Ascending aorta (tissue), 2 donors: ENCODE measurements at places on chromosomes 7 and 10.

- DNase-seq: no peak
- H3K4me3 ChIP-seq: no peak overlapping the region
- H3K27ac ChIP-seq: no peak overlapping the region
- H3K36me3 ChIP-seq: no peaks in the 10 kb centered on the region
These were observed 183.2 kb upstream of the TRIM24 start for GRCh38 chr7:138276891-138277290.

DNA sequence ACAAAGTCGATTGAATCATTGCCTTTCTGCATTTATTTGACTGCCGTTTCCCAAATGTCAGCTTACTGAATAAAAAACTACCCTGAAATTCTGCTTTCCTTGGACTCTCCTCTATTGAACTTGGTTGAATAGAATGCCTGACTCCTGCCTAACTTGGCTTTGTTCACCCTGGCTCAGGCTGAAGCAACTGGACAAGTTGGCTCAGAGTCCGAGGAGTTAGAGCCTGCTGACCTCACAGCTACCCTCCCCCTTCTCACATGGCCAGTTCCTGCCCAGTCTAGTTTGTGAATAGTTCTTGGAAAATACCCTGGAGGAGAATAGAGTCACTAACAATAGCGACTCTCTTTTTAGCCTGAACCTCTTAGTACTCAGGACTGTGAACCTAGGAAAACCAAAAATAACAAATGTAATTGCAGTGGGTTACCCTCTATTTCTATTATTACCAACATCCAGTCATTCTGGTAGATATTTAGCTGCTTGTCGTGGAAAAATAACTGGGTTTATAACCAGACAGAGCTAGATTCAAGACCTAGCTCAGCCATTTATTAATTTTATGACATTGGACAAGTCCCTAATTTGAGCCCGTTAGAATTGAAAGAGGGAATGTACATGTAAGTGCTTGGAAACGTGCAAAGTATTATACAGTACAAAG is 17.3 kb upstream of the NRBF2 start:
- no peaks in the 10 kb centered on the region for H3K27me3 ChIP-seq
- H3K27ac ChIP-seq: peak overlapping the region; percentile 66
- H3K4me1 ChIP-seq: peaks cover 17% of the 10 kb centered on the region
- peak; percentile 85 for DNase-seq

DNA sequence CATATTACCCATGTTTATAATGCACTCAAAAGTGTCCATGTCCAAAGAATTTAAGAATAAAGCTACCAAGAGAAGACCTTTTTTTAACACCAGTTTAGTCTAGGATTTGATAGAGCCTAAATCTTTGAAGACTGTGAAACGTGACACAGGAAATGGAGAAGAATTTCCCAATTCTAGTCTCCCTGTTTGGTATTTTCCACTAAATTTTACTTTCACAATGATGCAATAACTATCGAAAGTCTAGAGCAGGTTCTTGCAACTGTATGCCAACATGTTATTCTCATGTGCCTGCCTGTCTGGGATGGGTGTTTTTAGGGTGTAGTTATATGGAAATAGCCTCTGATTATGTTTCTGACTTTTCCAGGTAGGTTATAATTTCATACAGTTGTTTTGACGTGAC is 6.9 kb upstream of the MXI1 start:
- H3K36me3 ChIP-seq: no peaks in the 10 kb centered on the region
- no peaks in the 10 kb centered on the region for H3K27me3 ChIP-seq
- no peak for DNase-seq
- no peak overlapping the region for H3K4me3 ChIP-seq
- H3K27ac ChIP-seq: no peak overlapping the region

DNA sequence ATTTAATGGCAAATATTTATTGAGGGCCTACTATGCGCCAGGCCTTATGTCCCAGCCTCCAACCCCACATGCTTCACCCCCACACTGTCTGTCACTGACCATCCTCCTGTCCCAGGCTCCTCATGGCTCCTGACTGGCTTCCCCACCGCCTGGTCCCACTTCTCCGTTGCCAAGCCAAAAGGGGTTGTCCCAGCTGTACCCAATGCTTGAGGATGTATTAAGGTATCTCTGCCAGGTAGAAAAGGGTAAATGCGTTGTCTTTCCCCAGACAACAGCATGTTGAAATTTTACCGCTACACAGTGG is 168.8 kb upstream of the FRMD4A start:
- H3K36me3 ChIP-seq: no peaks in the 10 kb centered on the region
- H3K4me3 ChIP-seq: no peak overlapping the region
- no peaks in the 10 kb centered on the region for H3K27me3 ChIP-seq
- H3K27ac ChIP-seq: no peak overlapping the region
- DNase-seq: no peak

- H3K36me3 ChIP-seq: no peaks in the 10 kb centered on the region
- H3K27ac ChIP-seq: no peak overlapping the region
- DNase-seq: no peak
- H3K4me3 ChIP-seq: no peak overlapping the region
- no peaks in the 10 kb centered on the region for H3K4me1 ChIP-seq
- H3K27me3 ChIP-seq: no peaks in the 10 kb centered on the region
These were observed 84.0 kb upstream of the FAM3C start for GRCh38 chr7:121480058-121480457.

- no peaks in the 10 kb centered on the region for H3K4me1 ChIP-seq
- DNase-seq: no peak
- H3K27ac ChIP-seq: peak overlapping the region; percentile 88
- H3K36me3 ChIP-seq: no peaks in the 10 kb centered on the region
- peak overlapping the region; percentile 67 for H3K4me3 ChIP-seq
These were observed 472 bp downstream of the SFRP4 start for GRCh38 chr7:37916017-37916672.

DNA sequence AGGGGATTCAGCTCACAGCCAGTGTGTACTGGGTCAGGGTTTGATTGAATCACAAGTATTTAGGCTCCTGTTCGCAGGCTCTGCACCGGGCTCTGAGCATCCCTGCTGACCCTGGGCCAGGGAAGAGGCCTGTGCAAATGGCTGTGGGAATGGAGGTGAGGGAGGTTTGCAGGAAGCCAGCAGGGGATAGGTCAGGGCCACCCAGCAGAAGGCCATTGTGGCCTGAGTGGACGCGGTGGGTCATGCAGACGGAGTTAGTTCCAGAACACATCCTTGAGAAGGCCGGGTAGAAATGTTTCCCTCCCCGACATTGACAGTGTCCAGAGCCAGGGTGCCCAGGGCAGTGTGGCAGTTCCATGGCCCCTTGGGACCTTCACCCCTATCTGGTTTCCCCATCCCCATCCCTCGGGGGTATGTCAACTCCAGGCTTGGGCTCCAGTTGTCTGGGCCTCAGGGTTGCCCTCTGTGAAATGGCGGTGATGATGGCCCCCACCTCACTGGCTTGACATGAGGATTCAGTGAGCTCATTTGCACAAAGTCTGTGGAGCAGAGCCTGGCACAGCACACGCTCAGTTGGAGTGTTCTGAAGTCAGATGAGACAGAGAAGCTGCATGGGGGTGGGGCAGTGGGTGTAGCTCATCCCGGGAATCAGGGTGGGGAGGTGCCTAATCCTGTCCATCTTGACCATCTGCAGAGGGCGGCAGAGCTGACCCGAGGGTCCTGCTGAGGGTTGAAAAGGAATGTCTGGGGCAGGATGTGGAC is 107.6 kb downstream of the ADCY1 start:
- no peak overlapping the region for H3K4me3 ChIP-seq
- no peak for DNase-seq
- H3K27me3 ChIP-seq: no peaks in the 10 kb centered on the region
- no peak overlapping the region for H3K27ac ChIP-seq

DNA sequence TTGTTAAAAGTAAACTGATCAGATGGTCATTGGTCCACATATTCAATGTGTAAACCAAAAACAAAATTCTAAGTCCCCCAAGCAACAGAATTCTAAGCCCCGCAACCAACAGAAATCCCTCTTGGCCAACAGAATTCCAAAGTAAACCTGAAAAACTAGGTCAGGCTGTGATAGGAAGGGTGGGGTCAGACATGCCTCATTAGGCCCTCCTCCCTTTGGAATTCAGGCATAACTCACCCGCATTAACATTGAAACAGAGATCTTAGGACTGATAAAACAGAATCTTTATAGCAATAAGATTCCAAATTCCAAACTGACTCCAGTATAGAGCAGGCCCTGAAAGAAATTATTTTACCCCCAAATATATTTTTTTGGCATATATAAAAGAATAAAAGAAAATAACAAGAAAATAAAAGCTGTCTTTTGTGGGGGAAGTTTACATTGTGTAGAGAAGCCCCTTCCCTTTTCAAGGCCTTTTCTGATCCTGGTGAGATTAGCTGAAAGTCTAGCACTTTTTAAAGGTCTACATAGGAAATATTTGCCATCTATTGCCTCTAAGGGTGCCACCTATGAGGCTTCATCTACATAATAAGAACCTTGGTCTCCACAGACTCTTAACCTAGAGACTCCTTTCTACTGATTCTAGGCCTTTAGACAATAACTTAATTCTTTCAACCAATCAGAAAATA is 30.5 kb downstream of the GNAT3 start:
- H3K36me3 ChIP-seq: no peaks in the 10 kb centered on the region
- H3K27ac ChIP-seq: no peak overlapping the region
- no peaks in the 10 kb centered on the region for H3K27me3 ChIP-seq
- DNase-seq: no peak

GRCh38 chr10:28668363-28669226 is 8.7 kb upstream of the BAMBI start:
- H3K4me3 ChIP-seq: peak overlapping the region; percentile 64
- no peaks in the 10 kb centered on the region for H3K4me1 ChIP-seq
- H3K27ac ChIP-seq: peak overlapping the region; percentile 44
- H3K36me3 ChIP-seq: no peaks in the 10 kb centered on the region
- H3K27me3 ChIP-seq: no peaks in the 10 kb centered on the region

- no peaks in the 10 kb centered on the region for H3K27me3 ChIP-seq
- peak overlapping the region; percentile 92 for H3K27ac ChIP-seq
- H3K4me1 ChIP-seq: peaks cover 16% of the 10 kb centered on the region
- H3K36me3 ChIP-seq: peaks cover 6% of the 10 kb centered on the region
These were observed 386 bp downstream of the ABHD11 start for GRCh38 chr7:73738220-73738611.

- no peaks in the 10 kb centered on the region for H3K4me1 ChIP-seq
- no peak overlapping the region for H3K27ac ChIP-seq
- no peaks in the 10 kb centered on the region for H3K27me3 ChIP-seq
- no peak for DNase-seq
- H3K4me3 ChIP-seq: no peak overlapping the region
These were observed 169.4 kb downstream of the TEX36 start for GRCh38 chr10:125513429-125514182.

DNA sequence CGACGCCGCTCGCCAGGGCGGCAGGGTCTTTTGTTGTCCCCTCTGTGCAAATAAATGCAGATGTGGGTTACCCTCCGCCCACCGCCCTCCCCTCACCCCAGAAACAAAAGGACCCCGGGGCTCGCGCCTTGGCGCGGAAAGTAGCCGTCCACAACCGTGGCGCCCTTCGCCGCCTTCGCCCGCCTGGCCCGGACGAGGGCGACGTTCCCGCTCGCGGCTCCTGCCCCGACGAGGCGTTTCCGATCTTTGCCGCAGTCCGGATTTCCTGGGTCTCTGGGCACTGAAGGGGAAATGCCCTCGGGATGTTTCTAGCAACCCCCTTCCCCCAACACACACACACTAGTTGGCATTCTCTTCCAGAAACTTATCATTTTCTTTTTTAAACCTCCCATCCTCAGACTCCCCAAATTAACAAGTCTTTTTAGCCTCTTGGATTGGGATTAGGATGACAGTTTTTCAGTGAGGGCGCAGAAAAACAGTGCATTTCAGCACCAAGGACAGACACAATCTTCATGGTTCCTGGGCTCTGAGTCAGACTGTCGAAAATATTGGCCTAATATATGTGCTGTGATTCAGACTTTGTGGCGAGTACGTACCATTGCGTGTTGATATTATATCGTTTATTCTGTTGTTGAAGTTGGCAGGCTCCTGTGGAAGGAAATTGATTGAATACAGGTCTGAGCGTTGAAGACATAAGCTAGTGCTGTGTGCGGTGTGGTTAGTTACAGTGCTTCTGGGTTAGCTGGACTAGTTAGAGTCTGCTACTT is 771 bp downstream of the PHYHIPL start:
- H3K4me3 ChIP-seq: peak overlapping the region; percentile 62
- peak; percentile 67 for DNase-seq
- H3K27me3 ChIP-seq: no peaks in the 10 kb centered on the region
- H3K4me1 ChIP-seq: peaks cover 4% of the 10 kb centered on the region
- H3K36me3 ChIP-seq: no peaks in the 10 kb centered on the region
- no peak overlapping the region for H3K27ac ChIP-seq

GRCh38 chr10:69813632-69814031 is 11.9 kb downstream of the COL13A1 start:
- H3K4me1 ChIP-seq: no peaks in the 10 kb centered on the region
- no peak for DNase-seq
- H3K27me3 ChIP-seq: no peaks in the 10 kb centered on the region
- no peaks in the 10 kb centered on the region for H3K36me3 ChIP-seq
- H3K4me3 ChIP-seq: no peak overlapping the region

GRCh38 chr7:26101361-26102151 is 50.4 kb upstream of the NFE2L3 start:
- H3K36me3 ChIP-seq: no peaks in the 10 kb centered on the region
- DNase-seq: no peak
- peak overlapping the region; percentile 40 for H3K4me3 ChIP-seq
- H3K27ac ChIP-seq: no peak overlapping the region

DNA sequence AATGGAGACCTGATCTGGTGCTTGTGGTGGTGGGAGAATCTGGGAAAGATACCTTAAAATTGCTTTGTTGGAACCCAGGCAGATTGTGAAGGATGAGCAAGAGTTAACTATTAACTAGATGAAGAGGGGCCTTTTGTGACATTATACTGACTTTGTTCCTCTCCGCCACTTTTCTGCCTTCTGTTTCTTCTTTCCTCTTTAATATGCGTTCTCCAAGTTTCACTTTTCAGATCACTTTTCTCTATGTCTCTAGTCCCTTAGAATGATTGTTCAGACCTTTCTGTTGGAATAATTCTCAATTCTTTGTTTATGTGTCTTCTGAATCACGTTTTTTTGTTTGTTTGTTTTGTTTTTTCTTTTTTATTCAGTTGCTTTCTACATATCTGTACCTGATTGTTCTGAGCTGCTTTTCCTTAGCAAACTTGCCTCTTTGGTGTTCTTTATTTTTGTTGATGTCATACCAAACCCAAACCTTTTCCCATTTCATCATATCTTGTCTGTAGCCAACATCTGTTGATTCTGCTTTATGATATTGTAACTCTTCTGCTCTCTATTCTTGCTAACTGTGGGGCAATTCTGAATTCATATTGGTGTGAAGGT is 2.8 kb downstream of the BMPR1A start:
- DNase-seq: no peak
- H3K4me1 ChIP-seq: peaks cover 22% of the 10 kb centered on the region
- H3K36me3 ChIP-seq: no peaks in the 10 kb centered on the region
